ENCODE measurements at places on chromosomes 16 and 17. TPM values are rescaled to one million over a fixed set of nuclear protein-coding genes. Genes with fewer than 3 reads are reported as not detected.

GRCh38 chr17:76086384-76086783 is 7.4 kb downstream of the ZACN start:
- no peak for DNase-seq

- no peak for DNase-seq
Observed at GRCh38 chr16:4746991-4747574, 12.7 kb downstream of the DNAAF8 start.

DNA sequence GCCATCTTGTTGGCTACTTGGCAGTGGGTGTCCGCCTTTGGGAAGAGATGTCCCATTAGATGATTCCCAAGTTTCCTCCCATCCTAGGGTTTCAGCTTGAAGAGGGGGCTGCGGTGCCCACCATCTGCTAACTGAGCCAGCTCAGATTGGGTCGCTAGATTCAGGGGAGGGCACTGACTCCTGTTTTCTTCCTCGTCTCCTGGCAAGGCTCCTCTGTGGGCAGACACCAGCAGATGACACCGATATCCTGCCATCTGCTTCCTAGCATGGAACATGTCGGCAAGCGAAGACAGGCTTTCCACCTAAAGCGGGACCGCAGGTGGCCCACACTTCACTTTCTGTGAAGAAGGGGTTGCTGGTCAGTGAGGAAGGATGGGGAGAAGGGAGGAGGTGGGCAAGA is 27.3 kb downstream of the C17orf75 start:
- no peak for DNase-seq

GRCh38 chr16:51328733-51329132 is 177.7 kb upstream of the SALL1 start:
- DNase-seq = no peak

GRCh38 chr17:80408872-80409271 is 6.1 kb upstream of the ENDOV start:
- no peak for DNase-seq

GRCh38 chr16:7206469-7206868 is 126.2 kb upstream of the RBFOX1 start:
- no peak for DNase-seq

Gene OTOA
- 0.11 TPM for total RNA-seq

GRCh38 chr17:78113804-78114785 is 14.5 kb downstream of the TMC6 start:
- DNase-seq = no peak

Gene OR1A1
- total RNA-seq = not detected

- no peak for DNase-seq
Observed at GRCh38 chr16:30603945-30604315, 6.3 kb downstream of the ZNF689 start.

Gene DOC2B
- 1.9 TPM for total RNA-seq

Gene SPECC1
- 68.9 TPM for total RNA-seq

Gene CLEC10A
- not detected for total RNA-seq

GRCh38 chr16:66337463-66338188 is 28.9 kb upstream of the CDH5 start:
- no peak for DNase-seq

Gene GPR142
- total RNA-seq = not detected

DNA sequence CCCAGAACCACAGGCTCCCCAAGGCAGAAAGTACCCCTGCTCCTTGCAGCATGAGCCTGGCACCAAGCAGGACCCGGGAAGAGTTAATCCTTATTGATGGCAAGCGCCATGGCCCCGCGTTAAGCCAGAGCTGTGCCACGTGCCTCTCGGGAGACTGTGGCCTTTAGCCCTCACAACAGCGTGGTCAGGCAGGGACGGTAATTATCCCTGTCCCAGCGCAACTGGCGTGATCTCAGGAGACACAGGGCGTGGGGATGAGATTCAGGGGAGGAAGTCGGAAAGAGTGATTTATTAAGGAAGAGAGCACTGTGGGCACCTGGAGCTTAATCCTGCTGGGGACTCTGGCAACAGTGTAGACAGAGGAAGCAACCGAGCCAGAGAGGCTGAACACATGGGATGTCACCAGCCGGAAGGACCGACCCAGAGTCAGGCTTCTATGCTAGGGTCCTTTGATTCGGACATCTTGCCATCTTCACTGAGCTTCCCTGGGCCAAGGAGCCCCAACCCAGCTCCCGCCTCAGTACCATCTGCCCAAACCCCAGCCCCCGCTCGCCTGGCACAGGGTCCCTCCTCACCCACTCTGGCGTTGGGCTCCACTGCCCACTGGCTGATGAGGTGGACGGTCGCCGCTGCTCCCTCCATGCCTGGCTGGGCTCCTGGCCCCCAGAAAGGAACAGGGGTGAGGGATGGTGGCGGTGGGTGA is 16.9 kb downstream of the OTOP3 start:
- no peak for DNase-seq

- DNase-seq = no peak
Observed at GRCh38 chr17:63381101-63381729, 64.9 kb downstream of the CYB561 start.

- no peak for DNase-seq
Observed at GRCh38 chr16:16578701-16579100, 199.8 kb downstream of the NPIPA7 start.

GRCh38 chr17:44002141-44002848 is 2.1 kb upstream of the NAGS start:
- DNase-seq = no peak

Gene JPH3
- total RNA-seq = 30.3 TPM

GRCh38 chr16:50617646-50618184 is 63.4 kb downstream of the SNX20 start:
- DNase-seq = no peak

DNA sequence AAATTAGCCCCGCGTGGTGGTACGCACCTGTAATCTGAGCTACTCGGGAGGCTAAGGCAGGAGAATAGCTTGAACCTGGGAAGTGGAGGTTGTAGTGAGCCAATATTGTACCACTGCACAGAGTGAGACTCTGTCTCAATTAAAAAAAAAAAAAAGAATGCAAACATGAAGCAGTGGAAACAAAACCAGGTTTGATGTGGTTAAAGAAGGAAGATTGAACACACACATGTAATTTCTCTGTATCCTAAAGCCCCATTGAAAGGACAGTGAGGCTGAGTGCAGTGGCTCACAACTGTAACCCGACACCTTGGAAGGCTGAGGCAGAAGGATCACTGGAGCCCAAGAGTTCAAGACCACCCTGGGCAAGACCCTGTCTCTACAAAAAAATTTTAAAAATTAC is 26.5 kb upstream of the SBK1 start:
- no peak for DNase-seq
